Skeletal muscle cell (primary cell): ENCODE measurements at places on chromosomes 7 and 10.

- no peak for DNase-seq
These were observed 103.9 kb upstream of the POT1 start for GRCh38 chr7:125033506-125033905.

DNA sequence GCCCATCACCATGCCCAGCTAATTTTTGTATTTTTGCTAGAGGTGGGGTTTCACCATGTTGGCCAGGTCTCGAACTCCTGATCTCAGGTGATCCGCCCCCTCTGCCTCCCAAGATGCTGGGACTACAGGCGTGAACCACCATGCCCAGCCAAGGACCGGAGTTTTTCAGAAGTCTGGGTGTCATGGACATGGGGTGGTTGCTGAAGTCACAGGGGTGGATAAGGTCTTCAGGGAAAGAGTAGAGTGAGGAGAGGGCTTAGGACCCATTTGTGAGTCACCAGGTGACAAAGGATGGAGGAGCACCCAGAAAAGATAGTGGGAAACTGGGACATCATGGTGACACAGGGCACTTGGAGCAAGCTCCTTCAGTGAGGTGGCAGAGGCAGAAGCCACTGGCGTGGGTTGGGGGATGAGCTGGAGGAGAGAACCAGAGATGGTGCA lies 2.8 kb upstream of the GPRIN2 start:
- DNase-seq: no peak

- DNase-seq: no peak
These were observed 1009.7 kb upstream of the CELF2 start for GRCh38 chr10:10007957-10008356.

DNA sequence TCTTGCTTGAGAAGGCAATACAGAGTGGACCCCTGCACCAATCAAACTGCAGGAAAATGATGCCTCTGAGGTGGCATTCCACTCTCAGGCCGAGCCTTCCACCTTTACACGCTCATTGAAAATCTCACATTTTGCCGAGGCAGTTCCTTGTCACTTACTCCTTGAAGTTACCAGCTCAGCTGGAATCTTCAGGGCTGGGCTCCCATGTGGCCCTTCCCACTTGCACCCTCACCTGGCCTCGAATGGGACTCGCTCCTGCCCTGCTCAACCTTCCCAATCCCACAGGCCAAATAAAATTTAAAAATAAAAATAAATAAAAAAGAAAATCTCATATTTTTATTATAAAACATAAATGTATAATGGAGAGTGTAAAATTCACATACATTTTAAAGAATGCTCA lies 790.7 kb upstream of the COBL start:
- no peak for DNase-seq

- DNase-seq: peak; percentile 59
These were observed 11.8 kb downstream of the BZW2 start for GRCh38 chr7:16657656-16658279.

DNA sequence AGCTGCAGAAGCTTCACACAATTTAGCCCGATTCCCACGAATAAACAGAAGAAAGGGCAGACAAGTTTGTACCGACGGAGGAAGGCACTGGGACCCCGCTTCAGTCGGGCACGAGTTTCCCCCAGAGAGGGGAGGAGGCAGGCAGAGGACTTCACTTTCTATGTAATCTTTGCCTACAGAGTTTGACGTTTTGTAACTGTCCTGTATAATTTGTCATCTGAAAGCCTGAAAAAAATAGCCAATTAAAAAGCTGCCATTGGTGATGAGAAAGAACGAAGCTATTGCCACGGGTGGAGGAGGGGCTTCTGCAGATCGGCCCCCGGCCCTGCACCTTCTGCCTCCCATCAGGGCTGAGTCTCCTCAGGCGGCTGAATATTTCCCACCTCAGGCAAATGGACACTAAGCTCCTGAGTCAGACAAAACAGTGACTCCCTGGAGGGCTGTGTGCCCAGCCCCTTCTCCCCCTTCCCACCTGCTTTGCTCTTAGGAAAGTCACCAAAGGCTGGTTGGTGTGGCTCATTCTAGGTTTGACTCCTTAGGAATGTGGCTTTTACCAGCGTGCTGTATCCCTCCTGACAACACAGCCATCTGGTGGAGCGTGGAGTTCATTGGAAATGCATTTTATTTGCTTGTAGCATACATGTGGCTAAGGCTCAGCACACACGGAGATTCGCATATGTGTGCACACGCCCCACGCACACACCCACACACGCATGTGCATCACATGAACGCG lies 117.4 kb downstream of the VIPR2 start:
- DNase-seq: no peak

DNA sequence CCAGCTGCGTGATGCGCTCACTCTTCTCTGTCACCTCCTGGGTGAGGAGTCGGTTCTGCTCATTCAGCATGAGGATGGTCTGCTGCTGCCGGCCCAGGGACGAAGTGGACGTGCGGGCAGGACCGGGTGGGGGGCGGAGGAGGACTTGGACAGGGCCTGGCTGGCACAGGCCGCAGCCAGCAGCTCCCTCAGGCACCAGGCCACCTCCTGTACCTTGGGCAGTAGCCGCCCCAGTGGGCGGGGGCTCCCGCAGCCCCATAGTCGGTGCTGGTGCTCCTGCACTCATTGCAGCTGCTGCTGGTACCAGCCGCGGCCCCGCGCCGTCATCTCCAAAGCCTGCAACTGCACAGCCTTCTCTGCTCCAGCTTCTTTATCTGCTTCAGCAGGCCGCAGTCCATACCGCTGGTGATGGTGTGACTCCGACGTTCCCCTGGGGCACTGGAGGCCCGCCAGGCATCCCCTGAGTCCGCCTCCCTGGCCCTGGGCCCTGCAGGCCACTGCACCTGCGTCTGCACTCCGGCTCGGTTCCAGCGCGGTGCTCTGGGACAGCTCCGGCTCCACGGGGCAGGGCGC lies 884.9 kb upstream of the ZNF722 start:
- DNase-seq: no peak

GRCh38 chr7:47693216-47693615 lies 111.3 kb upstream of the TNS3 start:
- no peak for DNase-seq

GRCh38 chr7:83117466-83117865 lies 45.2 kb downstream of the PCLO start:
- no peak for DNase-seq

DNA sequence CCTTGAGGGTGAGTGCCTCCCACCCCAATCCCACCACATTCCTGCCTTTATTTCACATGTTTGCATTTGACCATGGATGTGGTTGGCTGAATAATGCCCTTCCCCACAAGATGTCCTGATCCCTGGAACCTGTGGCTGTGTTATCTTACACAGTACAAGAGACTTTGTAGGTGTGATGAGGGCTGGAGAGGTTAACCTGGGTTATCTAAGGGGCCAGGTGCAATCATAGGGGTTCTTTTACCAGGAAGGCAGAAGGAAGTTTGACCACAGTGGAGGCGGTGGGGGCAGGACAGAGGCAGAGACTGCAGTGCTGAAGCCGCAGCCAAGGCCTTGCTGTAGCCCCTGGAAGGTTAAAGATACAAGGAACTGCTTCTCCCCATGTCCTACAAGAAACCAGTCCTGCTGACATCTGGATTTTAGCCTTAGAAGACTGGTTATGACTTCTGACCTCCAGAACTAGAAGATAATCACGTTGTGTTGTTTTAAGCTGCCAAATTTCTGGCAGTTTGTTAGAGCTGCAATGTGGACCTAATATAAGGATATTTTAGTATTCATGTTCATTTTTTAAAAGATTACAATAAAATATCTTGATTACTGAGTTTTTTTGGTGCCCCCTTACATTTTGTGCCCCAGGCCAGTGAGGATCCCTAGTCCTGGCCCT lies 136.6 kb downstream of the ARHGAP22 start:
- no peak for DNase-seq

DNA sequence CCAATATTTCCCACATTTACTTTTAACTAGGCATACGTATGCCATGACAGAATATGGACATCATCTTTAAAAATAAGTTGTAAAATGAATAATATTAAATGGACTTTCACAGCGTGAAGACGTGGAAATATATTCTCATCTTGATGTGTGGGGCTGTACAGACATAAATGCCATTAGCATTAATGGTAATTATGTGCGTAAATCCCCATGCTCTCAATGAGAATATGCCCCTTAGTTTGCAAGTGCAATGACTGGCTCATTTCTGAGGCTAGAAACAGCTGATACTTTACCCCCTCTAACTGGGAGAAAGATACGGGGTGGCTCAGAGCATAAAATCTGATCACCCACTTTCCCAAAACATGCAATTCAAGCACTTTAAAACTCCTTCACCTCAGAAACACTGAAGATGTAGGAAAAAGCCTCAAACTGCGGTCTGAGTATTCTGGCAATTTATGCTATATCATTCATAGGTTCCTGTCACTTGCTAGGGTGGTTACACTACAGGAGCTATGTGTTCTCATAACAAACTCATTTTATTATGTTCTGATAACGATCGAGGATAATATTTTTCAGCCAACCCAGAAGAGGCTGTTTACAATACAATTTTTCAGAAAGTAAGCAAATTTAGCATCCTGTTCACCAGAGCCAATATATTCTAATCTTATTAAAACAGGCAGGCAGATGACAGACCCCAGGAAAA lies 211.8 kb downstream of the SKAP2 start:
- DNase-seq: no peak

- no peak for DNase-seq
These were observed 5.8 kb upstream of the YAE1 start for GRCh38 chr7:39560408-39560807.

- DNase-seq: no peak
These were observed 19.1 kb downstream of the CNOT4 start for GRCh38 chr7:135490783-135491182.

- DNase-seq: no peak
These were observed 54.3 kb upstream of the WNT16 start for GRCh38 chr7:121274467-121274866.

DNA sequence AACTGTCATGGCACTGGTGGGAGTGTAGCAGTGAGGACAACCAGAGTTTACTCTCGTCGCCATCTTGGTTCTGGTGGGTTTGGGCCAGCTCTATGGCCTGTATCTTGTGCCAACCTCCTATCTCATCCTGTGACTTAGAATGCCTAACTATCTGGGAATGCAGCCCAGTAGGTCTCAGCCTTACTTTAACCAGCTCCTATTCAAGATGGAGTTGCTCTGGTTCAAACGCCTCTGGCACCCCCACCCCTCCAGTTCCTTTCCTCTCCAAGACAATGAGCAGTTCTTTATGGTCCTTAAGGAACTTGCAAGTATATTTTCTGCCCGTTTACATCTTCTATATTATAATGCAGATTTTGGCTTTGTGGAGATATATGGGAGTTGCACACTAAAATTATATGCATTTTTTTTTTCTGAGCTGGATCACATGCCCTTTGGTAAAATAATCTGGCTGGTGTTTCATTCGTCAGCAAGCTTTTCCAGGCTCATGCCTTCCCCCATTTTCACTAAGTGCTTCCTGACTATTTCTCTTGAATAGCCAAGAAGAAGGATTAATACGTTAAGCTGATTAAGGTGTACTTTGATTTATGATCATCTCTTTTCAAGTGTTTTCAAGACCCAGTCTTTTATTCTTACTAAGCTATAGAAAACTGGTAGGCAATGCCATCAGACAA lies 11.2 kb upstream of the WIPF3 start:
- no peak for DNase-seq

GRCh38 chr10:124663766-124664360 lies 80.3 kb downstream of the FAM53B start:
- no peak for DNase-seq

- no peak for DNase-seq
These were observed 26.8 kb upstream of the SORCS3 start for GRCh38 chr10:104614245-104614831.

GRCh38 chr10:7378602-7379403 lies 32.0 kb downstream of the SFMBT2 start:
- DNase-seq: no peak

- no peak for DNase-seq
These were observed 802.5 kb downstream of the GRM8 start for GRCh38 chr7:126450269-126450671.

- no peak for DNase-seq
These were observed 5.0 kb downstream of the CREB3L2 start for GRCh38 chr7:137996871-137997270.

- DNase-seq: no peak
These were observed 46.4 kb downstream of the ABCB5 start for GRCh38 chr7:20661884-20662283.
